ELR (cell line): ENCODE measurements at places on chromosomes 16 and 17.

- DNase-seq: peak; percentile 16
Observed at GRCh38 chr17:27657620-27658019, 26.6 kb downstream of the LGALS9 start.

GRCh38 chr17:51374209-51374608 lies 113.9 kb downstream of the UTP18 start:
- DNase-seq: no peak

- peak; percentile 89 for DNase-seq
Observed at GRCh38 chr16:30775392-30776188, 11.4 kb downstream of the ZNF629 start.

DNA sequence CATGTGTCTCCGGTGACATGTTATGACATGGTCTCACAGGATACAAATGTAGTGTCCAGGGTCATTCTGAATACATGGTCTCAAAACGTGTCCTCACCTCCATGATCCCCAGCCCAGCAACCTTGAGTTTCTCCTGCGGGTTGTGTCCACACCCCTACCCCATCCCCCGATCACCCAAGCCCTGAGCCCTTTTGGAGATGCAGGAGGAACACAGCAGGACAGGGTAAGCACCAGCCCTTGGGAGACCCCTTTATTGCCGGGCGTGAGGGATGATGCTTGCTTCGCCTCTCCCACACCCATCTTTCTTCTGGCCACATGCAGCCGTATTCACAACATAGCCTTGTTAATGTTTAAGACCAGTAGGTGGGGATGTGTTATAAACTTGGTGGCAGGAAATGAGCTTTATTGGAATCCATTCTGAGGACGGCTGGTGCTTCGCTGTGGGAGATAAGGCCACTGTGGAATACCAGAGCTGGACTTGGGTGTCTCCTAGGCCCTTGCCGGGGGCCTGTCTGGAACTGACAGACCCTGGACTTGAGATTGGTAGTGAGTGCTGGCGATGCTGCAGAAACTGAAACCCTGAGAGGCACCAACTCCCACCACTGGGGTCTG lies 5.5 kb downstream of the TMEM132E start:
- peak; percentile 39 for DNase-seq

DNA sequence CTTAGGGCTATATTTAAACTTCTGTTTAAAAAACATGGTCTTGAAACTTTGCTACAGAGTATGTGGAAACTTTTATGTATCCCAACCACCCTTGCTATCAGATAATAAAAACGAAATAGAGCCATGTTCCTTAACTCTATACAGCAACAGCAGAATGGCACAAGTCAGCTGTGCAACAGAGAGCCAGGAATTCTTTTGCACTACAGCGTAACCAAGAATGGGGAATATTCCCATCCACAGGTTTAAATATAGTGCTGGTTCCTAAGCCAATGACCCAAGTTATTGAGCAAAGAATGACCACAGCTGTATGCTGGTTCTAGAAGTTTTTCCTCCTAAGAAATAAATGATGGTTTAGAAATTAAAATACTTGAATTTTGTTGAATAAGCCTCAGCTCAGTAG lies 33.1 kb downstream of the SETD6 start:
- no peak for DNase-seq

DNA sequence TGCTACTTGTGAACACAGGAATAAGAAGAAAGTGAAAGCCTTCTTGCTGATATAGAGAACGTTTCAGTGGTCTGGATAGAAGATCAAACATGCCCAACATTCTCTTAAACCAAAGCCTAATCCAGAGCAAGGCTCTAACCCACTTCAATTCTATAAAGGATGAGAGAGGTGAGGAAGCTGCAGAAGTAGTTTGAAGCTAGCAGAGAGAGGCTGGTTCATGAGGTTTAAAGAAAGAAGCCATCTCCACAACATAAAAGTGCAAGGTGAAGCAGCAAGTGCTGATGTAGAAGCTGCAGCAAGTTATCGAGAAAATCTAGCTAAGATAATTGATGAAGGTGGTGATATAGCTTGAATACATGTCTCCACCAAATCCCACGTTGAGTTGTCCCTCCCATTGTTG lies 383.3 kb upstream of the ASIC2 start:
- no peak for DNase-seq

- no peak for DNase-seq
Observed at GRCh38 chr16:54385141-54385540, 98.6 kb upstream of the IRX3 start.

DNA sequence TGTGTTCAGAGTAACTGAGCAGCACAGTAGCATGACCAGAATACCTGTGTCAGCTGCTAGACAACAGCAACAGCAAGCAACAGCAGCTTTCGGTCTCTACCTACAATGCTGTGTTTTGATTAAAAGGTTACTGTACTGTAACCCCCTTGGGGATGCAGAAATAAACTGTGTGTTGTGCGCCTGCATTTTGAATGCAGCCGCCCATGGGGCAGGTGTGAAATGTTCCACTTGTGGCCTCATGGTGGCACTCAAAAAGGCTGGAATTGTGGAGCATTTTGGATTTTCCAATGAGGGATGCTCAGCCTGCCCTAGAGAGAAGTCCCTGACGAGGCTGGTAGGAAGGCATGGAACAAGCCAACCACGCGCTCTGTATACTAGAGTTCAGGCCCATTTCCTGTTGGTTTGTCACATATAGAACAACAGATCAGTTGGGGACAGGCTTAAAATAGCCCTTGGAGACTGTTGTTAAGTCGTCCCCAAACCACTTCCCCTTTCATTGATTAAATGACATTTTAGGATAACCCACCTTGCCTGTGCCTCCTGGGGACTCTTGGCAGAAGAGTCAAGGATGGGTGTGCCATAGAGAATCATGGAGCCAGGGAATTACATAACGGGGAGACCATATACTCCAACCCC lies 27.1 kb downstream of the SCPEP1 start:
- no peak for DNase-seq

DNA sequence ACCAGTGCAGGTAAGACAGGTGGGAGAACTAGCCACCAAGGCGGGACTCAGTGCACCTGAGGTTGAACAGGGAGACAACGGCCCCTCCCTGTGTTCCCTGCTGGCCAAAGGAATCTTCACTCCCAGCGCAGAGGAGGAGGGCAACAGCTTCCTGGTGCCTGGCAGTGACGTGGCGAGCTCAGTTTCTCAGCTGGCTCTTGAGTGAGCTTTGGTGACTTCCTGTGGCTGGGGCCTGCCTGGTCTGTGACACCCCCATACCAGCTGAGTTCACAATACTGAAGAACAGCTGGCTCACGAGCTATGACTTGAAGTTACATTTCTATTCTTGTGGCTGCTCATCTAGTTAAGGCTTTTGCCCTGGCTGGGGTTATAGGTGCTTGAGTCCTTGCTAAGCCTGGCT lies 26.1 kb downstream of the WNT9B start:
- no peak for DNase-seq

DNA sequence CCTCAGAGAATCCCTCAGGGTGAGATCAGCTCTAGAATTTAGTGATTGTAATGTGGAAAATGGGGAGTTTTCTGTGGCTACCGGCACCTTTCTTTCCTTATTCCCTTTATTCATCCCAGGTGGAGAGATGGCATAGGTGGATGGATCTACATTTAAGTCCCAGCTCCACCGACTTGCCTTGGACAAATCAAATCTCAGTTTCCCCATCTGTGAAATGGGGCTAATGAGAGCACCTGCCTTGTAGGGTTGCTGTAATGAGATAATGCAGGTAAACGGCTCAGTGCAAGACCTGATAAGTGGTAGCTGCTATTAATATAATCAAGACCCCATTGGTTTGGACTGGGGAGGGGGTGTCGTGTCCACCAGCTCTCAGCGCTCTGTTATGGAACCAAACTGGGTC lies 40.5 kb downstream of the OTOA start:
- DNase-seq: no peak

GRCh38 chr16:21274172-21274726 lies 3.8 kb downstream of the CRYM start:
- DNase-seq: no peak

GRCh38 chr16:54458923-54459322 lies 172.3 kb upstream of the IRX3 start:
- DNase-seq: no peak

GRCh38 chr17:45428931-45429338 lies 3.7 kb downstream of the ARHGAP27 start:
- no peak for DNase-seq

DNA sequence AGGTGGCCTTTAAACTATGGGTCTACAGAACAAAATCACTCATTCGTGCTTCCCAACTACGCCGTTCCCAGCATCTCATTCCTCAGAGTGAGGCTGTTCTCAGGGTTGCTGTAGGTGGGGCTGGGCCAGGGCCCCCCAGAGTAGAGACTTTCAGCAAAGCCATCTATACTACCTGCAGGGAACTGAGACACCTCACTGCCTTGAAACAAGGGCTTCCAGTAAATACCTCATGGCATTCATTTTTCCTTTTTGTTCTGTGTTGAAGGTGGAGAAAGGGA lies 4.2 kb upstream of the SDK2 start:
- no peak for DNase-seq

- DNase-seq: no peak
Observed at GRCh38 chr16:86736502-86736901, 158.2 kb downstream of the FOXL1 start.

DNA sequence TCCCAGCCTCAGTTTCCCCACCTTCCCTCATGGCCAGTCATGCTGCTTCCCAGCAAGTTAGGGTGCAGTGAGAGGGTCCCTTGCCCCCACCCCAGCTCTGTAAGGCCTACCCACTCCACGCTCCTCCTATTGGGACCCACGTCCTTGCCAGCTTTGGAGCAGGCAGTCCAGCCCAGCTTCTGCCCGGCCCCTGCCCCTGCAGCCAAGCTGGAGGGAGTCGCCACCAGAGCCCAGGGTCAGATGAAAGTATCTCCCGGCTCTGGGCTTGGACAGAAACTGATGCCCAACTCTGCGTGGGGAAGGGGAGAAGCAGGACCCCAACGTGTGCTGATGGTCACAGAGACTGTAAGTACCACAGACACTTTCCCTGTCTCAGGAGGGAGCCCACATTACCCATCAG lies 32.6 kb downstream of the SDK2 start:
- no peak for DNase-seq

DNA sequence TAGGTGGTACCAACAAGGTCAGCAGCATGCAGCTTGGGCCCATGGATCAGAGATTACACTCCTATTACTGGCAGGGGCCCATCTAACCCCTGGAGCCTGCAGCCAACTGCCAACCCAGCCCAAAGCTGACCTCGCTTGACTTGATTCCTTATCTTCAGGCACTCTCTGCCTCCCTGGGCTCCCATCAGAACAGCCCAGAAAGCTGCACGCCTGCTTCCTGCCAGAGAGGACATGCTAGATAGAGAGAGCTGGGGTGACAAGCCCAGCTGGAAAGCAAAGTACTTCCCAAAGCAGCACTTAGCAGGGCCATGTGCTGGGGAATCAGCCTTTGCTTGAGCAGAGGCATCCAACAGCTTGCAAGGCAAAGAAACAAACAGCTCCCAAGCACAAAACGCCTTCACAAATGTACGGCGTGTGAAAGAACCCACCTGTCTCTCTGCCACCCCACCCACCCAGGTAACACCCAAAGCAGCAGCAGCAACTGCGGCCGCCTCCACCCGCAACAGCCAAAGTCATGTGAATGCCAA lies 74.2 kb upstream of the NLK start:
- no peak for DNase-seq

DNA sequence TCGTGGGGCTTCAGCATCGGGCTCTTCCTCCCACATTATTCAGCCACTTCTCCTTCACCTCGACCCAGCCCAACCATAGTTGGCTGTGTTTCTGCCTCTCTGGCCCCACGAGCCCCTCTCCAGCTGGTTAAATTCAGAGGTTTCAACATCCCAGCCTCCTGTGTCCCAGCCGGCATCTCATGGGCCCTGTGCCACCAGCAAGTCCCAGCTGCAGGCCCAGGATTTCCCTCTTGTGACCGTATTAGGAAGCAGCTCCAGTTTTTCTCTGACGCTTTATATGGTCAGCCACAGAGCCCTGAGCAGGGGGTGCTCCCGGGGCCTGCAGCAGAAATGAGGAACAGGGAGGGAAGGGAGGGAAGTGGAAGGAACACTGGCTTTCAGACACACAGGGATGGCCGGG lies 27.4 kb downstream of the MYH11 start:
- DNase-seq: no peak

DNA sequence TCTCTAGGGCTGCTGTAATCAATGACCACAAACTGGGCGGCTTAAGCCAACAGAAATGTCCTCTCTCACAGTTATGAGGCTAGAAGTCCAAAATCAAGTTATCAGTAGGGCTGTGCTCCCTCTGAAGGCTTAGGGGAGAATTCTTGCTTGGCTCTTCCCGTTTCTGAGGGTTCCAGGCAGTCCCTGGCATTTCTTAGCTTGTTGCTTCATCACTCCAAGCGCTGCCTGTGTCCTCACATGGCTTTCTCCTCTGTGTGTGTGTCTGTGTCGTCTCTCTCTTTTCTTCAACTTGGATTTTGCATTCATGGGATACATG lies 13.7 kb upstream of the CDC42EP4 start:
- peak; percentile 42 for DNase-seq

- no peak for DNase-seq
Observed at GRCh38 chr16:89193576-89194293, 6.6 kb downstream of the SLC22A31 start.

- peak; percentile 38 for DNase-seq
Observed at GRCh38 chr16:74107795-74108610, 188.6 kb upstream of the PSMD7 start.

GRCh38 chr16:15427648-15428239 lies 6.6 kb upstream of the BMERB1 start:
- peak; percentile 74 for DNase-seq

GRCh38 chr17:35542990-35543389 lies 5.5 kb upstream of the SLFN12L start:
- DNase-seq: no peak

DNA sequence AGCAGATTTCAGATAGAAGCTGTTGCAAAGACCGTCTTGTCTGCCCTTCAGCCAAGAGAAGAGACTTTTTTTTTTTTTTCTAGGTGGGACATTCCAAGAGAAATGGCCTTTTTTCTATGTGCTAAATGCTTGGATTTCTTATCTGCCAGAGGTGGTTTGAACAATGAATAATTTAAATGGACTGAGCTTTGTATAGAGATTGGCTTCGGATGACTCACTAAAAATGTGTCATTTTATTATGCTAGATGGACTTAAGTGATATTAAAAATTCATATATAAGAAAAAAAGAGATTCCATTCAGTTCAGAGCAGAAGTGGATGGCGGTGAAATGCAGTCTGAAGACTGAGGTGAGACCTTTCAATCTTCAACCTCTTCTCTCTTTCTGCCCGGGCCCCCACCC lies 58.4 kb downstream of the MEAK7 start:
- peak; percentile 53 for DNase-seq

- DNase-seq: peak; percentile 82
Observed at GRCh38 chr16:12613131-12613991, 190.3 kb downstream of the CPPED1 start.

- no peak for DNase-seq
Observed at GRCh38 chr17:48643697-48644012, 17.5 kb upstream of the HOXB9 start.

- no peak for DNase-seq
Observed at GRCh38 chr17:7684851-7685532, 2.3 kb downstream of the TP53 start.

- peak; percentile 73 for DNase-seq
Observed at GRCh38 chr17:41689497-41690299, 1.0 kb downstream of the EIF1 start.

- DNase-seq: peak; percentile 33
Observed at GRCh38 chr17:27247071-27247957, 46.6 kb upstream of the WSB1 start.
